ENCODE measurements at places on chromosomes 4 and X. TPM values are rescaled to one million over a fixed set of nuclear protein-coding genes. Genes with fewer than 3 reads are reported as not detected.

DNA sequence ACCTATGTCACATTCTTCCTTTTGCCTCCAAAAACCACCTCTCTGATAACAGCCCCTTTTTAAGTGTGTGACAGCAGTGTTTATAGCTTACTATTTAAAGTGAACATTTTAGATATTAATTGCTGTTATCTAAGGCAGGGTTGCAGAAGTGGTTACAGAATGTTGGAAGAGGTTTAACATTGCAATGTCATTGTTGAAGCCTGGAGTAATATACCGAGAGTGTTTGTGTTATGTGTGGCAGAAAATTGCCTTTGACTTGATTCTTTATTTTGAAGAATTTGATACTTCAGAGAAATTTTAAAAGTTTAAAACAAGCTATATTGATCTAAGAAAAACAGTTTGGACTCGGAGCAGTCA is 37.1 kb downstream of the SMARCAD1 start:
- H3K4me3 ChIP-seq = no peak overlapping the region
- no peak overlapping the region for H3K27ac ChIP-seq
- DNase-seq = no peak

RPA4 gene
- total RNA-seq = 0.37 TPM

RELL1 gene
- total RNA-seq = 8.7 TPM

DNA sequence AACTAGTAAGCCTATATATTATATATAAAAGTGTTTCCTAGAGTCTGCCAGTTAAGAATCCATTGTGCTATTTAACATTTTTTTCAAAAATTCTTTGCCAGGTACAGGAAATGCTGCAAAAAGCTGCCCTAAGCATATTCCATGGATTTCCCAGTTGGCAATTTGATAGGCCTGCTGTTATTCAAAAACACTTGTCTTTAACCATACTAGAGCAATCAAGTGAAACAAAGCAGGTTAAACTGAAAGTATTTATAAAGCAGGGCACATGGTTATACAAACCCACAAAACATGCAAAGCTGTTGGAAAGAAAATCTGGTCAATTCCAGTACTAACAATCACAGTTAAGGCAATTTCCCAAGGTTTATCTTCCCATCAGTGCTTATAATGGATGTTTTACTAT is 159.9 kb downstream of the UNC5C start:
- H3K36me3 ChIP-seq = no peaks in the 10 kb centered on the region
- no peak overlapping the region for H3K4me3 ChIP-seq
- H3K4me1 ChIP-seq = no peaks in the 10 kb centered on the region
- no peaks in the 10 kb centered on the region for H3K27me3 ChIP-seq
- DNase-seq = no peak
- no peak overlapping the region for H3K27ac ChIP-seq

DNA sequence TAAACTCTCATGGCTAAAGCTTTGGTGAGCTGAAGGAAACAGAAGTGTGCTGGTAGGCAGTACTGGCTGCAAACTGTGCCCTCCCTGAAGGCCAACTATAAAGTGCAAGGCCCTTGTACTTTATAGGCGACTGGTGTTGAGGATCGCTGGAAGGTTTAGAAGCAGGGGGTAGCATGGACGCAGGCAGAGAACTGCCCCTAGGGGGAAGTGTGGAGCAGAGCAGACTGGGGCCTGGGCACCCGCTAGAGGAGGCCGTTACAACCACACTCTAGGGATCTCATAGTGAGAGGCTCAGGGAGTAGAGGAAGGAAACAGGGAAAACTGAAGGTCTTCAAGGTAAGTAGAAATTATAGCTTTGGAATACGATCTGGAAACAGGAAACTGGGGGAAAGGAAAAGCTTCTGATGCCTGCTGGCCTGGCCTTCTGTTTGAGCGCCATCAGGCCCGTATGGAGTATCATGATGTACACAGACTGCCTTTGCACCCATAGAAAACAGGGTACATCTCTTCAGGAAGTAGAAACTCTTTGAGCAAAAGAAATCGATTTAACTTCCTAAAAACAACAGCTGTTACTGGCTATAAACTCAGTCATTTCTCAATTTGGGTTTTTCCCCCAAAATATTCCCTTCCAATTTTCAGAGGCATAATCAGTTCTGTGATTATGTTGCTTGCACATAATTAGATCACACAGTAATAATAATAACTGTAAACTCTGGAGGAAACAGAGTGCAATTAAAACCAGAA is 23.9 kb upstream of the TMSB4X start:
- H3K4me3 ChIP-seq = peak overlapping the region; percentile 80
- no peaks in the 10 kb centered on the region for H3K36me3 ChIP-seq
- H3K27me3 ChIP-seq = no peaks in the 10 kb centered on the region
- H3K27ac ChIP-seq = peak overlapping the region; percentile 98

GEMIN8 gene
- total RNA-seq = 4.7 TPM

CXXC4 gene
- total RNA-seq = not detected

DNA sequence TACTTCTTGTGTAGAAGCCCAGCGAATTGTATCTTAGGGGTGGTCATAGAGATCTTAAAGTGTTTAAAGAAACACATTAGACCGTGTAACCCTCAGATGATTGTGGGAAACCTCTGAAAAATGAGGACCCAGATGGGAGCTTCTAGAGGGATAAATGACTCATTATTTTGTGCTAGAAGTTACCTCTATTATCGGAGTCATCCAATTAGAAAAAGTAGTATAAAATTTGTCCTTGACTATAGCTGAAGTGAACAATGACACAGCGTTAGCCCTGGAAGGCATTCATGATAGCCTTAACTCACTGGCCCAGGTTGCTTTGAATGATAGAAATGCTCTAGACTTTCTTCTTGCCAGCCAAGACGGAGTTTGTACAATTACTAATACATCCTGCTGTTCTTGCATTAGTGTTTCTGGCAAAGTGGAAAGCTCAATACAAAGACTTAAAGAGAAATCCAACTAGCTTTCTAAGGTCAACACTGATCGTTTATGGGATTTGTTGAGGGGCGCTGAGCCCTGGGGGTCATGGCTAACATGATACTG is 178.9 kb upstream of the VEGFC start:
- no peak overlapping the region for H3K27ac ChIP-seq
- H3K27me3 ChIP-seq = peaks cover 2% of the 10 kb centered on the region
- no peaks in the 10 kb centered on the region for H3K4me1 ChIP-seq
- no peak for DNase-seq

KLHL13 gene
- 1.5 TPM for total RNA-seq

SPANXN3 gene
- not detected for total RNA-seq

PROM1 gene
- 0.10 TPM for total RNA-seq

FRMPD4 gene
- not detected for total RNA-seq

Data from activated naive CD4-positive, alpha-beta T cell treated with anti-CD3 and anti-CD28 coated beads for 36 hours (primary cell).